ENCODE measurements at places on chromosomes 5 and 9.

GRCh38 chr9:133098104-133098754 lies 22.8 kb downstream of the RALGDS start:
- DNase-seq = no peak

- peak; percentile 40 for DNase-seq
These were observed 27.8 kb upstream of the GLIS3 start for GRCh38 chr9:4327504-4328191.

DNA sequence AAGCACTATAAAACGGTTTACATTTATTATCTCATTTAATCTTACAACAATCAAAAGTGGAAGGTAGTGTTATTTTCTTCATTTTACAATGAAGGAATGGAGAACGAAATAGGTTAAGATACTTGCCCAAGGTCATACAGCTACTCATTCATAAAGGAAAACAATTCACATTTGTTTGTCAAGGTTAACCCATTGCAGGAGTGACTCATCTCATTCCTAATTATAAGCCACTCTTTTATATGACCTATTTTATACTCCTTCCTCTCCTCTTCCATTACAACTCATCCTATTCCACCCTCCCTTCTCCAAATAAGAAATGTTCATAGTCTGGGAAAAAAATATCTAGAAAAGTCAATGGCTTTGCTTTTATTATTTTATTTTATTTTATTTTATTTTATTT lies 29.6 kb downstream of the CRHBP start:
- DNase-seq = no peak

DNA sequence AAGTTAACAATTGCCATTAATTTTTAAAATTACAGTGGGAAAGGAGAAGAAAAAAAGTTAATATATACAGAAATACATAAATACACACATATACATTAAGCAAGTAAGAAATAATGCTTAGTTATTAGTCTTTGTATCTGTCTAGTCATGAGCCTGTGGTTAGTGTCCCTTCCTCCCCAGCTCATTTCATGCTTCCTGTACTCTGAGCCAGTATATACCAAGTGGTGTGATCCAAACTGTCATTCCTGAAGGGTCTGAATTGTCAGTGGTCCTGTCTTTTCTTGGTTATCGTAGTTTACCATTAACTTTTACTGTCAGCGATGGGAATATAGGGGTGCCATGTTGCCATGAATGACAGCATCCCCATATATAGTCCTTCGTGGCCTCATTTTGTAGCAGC lies 24.2 kb upstream of the STOM start:
- DNase-seq = no peak

- no peak for DNase-seq
These were observed 25.6 kb downstream of the OR2V2 start for GRCh38 chr5:181173027-181173419.

DNA sequence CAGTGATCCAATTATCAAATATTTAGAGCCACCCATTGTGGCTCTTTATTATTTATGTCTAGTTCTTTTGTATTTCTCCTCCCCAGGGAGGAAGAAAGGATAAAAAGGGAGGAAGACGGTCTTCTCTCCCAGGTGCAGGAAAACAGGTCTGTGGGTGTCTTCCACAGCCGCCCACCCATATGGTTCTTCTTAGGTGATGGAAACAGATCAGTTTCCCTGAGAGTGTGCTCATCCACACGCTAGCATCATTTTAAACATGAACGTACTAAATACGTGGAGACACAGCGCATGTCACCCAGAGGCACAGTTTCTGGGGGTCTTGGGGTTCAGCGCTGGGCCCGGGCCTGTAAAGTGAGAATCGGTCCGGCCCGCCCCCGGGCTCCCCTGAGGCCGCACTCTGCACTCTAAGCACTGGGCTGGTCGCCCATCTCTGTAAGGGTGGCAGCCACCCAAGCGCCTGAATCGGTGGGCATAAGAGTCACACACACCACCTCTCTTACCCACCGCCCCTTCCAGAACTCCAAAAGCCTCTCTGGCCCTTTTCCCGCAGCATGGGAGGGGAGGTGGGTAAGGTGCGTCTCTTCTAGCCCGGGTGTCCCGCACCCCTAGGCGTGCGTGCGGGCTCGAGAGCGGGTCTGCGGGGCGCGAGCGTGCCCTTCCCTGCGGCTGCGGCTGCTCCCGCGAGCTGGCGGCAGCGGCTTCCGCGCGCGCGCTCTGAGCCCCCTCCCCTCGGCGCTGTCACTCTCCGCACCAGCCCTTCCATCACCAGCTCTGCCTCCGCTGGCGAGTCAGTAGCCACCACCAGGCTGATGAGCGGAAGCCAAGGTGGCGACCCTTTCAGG lies 1.3 kb downstream of the PTCH1 start:
- DNase-seq = peak; percentile 19

DNA sequence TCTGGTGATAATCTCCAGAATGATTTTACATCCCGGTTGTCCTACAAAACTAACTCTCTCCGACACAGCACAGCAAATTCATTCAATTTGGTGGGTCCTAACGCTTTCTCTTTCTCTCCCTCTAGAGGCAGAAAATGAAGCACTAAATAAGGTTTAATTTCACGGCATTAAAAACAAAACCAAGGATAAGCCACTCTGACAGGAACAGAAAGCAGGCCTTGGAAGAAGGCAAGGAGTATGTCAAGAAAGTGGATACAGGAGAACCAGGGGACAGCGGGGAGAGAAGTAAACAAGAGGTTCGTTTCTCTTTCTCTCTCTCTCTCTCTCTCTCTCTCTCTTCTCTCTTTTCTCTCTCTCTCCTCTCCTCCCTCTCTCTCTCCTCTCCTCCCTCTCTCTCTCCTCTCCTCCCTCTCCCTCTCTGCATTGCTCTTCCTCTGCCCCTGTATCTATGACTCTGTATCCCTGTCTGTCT lies 49.8 kb downstream of the EBF1 start:
- DNase-seq = peak; percentile 21

- no peak for DNase-seq
These were observed 206.6 kb downstream of the DENND1A start for GRCh38 chr9:123723135-123723875.
